ENCODE measurements at places on chromosomes 5 and 9.

- DNase-seq, result no peak
These were observed 261.7 kb downstream of the MAT2B start for GRCh38 chr5:163766936-163767670.

DNA sequence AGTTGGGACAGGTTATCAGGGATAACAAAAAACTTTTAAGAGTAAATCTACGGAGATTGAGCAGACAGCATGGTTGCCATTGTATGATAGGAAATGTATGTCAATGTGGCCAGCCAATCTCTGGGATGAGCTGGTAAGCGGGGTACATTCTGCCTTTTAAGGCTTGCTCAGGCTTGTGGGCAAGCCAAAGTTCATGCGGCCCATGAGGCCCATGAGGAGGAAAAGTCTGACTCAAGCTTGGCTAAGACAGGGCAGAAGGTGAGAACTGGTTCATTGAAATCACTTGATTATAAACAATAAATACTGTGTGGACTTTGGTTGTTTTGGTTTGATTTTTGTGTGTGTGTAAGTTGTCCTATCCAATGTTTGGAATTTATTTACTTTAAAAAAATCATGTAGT lies 997.1 kb downstream of the DNAH5 start:
- no peak for DNase-seq

- no peak for DNase-seq
These were observed 128.3 kb downstream of the ZCCHC7 start for GRCh38 chr9:37248651-37249163.

GRCh38 chr5:61802456-61802855 lies 470.4 kb downstream of the ZSWIM6 start:
- no peak for DNase-seq

DNA sequence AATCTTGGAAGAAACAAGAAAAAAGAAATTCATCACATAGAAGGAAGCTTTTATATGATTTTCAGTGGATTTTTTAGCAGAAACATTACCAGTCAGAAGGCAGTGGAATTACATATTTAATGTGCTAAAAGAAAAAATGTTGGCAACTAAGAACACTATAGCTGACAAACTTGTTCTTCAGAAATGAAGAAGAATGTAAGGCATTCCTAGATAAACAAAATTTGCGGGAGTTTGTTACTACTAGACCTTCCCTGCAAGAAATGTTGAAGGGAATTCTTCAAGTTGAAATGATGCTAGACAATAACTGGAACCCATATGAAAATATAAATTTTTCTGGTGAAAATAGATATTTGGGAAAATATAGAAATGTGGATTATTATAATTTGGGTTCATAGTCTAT lies 718.3 kb upstream of the GRAMD2B start:
- DNase-seq, result no peak

DNA sequence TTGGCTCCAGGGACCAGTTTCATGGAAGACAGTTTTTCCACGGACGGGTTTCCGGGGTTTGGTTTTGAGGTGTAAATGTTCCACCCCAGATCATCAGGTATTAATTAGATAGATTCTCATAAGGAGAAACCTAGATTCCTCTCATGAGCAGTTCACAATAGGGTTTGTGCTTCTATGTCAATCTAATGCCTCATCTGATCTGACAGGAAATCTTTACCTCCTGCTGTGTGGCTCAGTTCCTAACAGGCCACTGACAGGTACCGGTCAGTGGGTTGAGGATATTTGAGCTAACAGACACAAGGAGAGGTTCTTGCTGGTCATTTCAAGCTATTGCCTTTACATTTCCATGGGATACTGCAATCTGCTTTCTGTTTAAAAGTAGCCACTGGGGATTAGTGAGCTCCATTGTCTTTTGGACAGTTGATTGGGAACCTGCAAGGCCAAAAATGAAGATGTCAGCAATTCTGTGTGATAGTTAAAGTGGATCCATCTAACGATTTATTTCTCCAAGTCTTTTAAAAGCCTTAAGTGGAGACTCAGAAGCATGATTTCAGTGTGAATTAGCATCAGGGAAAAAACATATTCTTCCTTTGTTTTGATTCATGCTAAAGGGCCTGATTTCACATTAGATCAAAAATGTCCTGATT lies 38.6 kb downstream of the MRPS30 start:
- no peak for DNase-seq

- peak; percentile 79 for DNase-seq
These were observed 235.7 kb downstream of the HSPA4 start for GRCh38 chr5:133287500-133287899.

- DNase-seq, result no peak
These were observed 36.5 kb downstream of the KIF2A start for GRCh38 chr5:62342476-62342837.

- DNase-seq, result no peak
These were observed 198.6 kb upstream of the HMHB1 start for GRCh38 chr5:143613329-143613728.

DNA sequence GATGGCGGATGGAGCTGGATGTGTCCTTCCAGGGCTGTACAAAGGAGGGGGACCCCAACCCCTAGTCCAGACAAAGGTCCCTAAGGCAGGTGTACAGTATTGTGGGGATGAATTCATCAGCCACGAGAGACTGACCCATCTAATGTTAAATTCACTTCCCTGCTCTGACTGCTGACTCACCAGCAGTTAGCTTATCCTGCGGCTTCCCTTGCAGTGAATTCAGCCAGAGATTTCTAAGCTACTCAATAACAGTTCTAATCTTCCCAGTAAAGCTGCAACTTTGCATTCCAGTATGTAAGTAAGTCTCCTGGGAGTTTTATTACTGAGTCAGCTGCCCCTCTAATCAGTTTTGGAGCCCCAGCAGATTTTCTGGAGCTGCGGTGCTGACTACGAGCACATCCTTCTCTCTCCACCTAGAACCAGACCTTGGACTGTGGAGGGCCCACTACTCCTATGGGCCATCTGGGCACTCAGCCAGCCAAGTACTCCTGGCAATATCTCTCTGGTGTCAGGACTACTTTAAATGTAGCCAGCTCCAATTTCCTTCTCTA lies 16.1 kb downstream of the B4GALT1 start:
- DNase-seq, result no peak

GRCh38 chr9:8366161-8366926 lies 566.8 kb upstream of the DMAC1 start:
- no peak for DNase-seq

DNA sequence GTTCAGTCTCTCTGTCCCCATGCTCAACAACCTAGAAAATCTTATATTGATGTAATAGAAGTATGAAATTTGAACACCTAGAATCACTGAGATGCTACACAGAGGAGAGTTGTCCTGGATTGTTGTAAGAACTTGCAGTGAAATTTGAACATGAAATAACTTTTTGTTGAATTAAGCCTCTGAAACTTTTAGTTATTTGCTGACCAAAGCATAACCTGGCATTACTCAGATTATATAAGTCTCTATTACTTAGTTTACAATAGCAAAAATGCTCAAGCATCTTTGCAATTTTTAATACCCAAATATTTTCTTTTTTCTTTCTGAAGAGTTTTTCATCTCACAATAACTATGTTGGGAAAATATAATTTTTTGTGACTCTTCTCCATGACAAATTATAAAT lies 630.7 kb upstream of the ACO1 start:
- DNase-seq, result no peak

DNA sequence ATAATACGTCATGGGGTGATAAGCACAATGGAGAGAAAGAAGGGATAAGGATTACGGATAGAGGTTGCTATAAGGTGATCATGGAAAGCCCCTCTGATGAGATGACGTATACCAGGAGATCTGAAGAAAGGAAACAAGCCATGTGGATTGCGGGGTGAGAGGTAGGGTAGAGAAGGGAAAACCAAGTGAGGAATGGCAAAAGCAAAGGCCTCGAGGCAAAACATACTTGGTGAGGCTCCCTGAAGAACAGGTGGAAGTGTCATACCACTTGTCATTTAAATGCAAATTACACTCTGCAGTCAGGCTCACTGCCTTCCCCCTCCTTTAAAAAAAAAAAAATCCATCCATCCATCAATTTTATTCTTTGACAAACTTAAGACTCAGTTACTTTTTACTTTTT lies 420.8 kb downstream of the RAB3C start:
- no peak for DNase-seq

DNA sequence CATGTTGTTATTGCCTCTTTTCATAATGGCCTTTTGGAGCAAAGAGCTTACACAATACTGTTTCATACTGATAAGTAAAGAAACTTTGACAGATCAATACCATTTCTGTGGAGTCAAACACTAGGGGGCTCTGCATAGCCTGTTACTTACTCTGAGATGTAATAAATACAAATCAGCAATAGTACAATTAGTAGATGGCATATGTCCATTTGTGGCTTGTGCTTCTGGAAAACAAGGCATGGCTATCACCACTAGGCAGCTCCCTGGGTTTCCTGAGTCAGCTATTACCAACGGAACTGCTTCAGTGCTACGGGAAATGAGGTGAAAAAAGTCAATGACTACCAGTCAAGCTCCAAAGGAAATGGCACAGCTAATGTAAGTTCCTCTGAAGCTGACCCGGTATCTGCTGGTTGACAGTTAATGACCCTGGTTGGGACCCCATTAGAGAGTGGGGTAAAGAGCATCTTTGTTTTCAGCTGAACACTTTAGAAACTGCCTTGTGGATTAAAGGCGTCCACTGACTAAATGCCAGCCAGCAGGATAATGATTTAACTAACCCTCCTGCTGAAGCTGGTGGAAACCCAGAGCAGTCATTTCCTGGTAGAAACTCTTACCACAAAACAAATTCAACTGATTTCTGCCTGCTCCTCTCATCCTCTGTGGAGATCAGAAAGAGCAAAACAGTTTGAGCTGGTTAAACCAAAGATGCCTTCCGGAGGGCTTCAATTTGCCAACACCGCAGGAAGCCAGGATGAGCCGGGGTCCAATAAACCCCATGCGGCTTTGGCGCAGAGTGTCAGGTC lies 69.0 kb upstream of the FAM169A start:
- DNase-seq, result no peak

- no peak for DNase-seq
These were observed 33.4 kb downstream of the ASS1 start for GRCh38 chr9:130478152-130478551.

DNA sequence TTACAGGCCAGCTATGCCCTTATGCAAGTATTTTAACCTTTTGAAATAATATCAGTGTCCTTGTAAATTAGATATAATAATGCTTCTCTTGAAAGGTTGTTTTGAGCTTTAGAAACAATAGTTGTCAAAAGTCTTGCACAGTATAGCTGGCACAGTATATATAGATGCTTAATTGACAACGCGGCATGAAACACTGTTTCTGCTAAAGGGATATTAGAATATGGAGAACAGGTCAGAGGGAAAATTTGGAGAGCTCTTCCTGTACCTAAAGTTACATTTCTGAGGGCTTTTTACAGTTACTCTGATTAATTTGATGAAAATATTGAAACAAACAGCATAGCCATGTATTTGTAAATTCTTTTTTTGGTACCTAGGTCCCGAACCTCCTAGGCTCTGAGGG lies 4.5 kb downstream of the NUDT2 start:
- no peak for DNase-seq

DNA sequence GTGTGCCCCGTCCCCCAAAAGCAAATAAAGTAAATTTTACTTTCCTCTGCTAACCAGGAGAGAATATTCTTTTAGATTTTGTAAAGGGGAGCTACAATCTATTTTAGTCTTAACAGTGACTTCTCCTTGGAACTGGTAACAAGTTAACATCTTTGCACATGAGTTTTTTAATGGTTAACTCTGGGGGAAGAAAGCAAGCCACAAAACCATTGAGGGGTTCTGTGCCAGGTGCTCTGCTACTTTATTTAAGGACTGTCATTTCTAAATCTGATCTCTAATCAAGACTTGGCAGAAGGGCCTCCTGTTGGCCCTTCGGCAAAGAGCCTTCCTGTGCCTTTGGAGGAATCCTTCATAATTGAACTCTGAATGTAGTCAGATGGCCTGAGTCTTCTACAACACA lies 153.4 kb downstream of the SLC12A2 start:
- no peak for DNase-seq

All from SK-N-SH (cell line).